ENCODE measurements at places on chromosomes 12 and 14. TPM values are rescaled to one million over a fixed set of nuclear protein-coding genes. Genes with fewer than 3 reads are reported as not detected.

TSPAN11 gene
- total RNA-seq: 2.6 TPM

NFE2 gene
- total RNA-seq: 0.42 TPM

KRT81 gene
- not detected for total RNA-seq

PTPRB gene
- total RNA-seq: 36.8 TPM

KCNH3 gene
- 0.40 TPM for total RNA-seq

WNT1 gene
- 0.29 TPM for total RNA-seq

RITA1 gene
- total RNA-seq: 27.5 TPM

HELB gene
- total RNA-seq: 2.7 TPM

ACOT6 gene
- not detected for total RNA-seq

IL23A gene
- total RNA-seq: 0.69 TPM

BICD1 gene
- 16.3 TPM for total RNA-seq

OAS1 gene
- total RNA-seq: 4.7 TPM

- no peak for DNase-seq
Measured at GRCh38 chr12:4015225-4016091, 142.3 kb upstream of the PARP11 start.

- DNase-seq: no peak
Measured at GRCh38 chr14:98293576-98293975, 978.4 kb downstream of the BCL11B start.

DNA sequence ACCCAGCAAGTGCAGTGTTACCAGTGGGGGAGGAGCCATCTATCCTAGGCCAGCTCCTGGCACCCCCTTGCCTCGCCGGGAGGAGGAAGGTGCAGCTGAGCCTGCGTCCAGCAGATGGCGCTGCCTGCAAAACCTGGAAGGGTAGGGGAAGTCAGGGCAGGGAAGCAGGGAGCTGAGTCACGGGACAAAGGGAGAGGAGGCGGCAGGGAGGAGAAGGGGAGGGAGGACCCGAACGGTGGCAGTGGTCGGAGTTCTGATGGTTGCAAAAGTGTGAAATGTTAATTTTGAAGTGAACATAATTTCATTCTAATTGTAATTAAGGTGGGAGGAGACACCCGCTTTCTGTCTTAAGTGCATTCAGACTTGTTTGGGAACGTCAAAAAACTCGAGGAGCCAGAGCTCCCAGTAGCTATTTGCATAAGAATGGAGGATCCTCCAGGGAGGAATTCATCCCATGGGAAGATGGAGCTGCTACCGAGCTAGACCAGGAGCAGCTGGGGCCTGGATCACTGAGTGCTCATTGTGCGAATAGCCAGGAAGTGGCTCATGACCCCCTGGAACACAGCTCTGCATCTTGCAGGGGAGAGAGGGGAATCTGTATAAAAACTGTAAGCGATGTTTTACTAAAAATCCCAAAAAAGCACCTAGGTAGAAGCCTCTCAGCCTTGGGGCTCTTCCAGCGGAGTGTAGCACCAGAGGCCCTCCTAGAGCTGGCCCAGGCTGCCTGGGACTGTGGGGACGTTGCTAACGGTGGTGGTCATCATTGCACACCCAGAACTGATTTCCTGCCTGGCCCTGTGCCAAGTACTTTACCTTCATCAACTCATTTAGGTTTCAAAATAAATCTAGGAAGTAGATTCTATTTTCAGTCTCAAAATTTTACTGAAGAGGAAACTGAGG is 59.5 kb downstream of the EMP1 start:
- DNase-seq: peak; percentile 92

DNA sequence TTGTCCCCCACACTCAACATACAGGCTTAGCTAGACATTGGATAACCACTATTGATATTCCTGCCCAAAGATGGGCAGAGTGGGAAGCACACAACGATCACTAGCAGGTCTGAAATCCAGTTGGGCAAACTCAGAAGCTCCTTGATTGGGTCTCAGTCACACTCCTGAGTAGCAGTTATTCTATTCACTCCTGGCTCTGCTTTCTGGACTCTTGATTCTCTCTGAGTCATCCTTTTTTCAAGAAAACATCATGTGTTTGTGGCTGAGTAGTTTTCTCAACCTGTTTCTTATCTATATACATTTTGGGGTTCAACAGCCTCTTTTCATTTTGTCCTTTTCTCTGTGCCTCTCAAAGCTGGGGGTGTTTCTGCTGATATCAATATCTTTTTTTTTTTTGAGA is 46.0 kb upstream of the MANSC4 start:
- DNase-seq: no peak

DNA sequence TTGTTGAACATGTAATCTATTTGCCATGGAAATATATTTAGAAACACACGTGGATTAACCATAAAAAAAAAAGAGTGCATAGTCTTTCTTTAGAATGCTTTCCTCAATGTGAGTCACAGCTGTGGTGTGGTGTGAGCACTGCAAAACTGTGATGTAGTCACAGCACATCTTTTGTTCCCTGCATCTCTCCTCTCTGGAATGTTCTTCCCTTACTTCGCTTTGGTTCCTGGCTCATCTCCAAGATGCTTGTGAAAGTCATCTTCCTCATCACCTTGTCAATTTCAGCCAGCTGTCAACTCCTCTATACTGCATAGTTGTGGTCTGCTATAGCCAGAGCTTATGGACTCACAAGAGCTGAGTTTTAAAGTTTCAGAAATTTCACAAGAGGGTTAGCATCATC is 60.2 kb downstream of the STAB2 start:
- no peak for DNase-seq

DNA sequence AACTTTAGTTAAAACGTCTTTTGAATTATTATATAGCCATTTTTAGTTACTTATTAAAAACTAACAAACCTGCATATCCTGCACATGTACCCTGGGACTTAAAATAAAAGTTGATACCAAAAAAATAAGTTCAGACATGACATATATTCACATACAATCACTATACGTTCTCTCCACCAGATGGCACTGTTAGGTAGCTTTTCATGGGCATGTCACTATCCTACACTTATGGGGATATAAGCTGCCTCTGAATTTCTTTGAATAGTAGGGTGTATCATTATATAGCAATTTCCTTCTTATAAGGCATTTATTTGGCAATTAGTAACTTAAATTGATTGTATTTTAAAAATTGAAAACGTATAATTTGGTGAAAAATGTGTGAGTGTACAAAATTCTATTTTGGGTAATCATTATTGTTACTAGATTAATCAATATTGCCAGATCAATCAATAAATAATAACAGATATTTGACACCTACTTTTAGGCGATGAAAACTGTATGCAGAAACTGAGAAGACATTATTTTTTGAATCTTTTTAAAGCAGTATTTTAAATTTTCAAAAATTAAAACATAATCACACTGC is 31.8 kb upstream of the OR10A7 start:
- DNase-seq: no peak

DNA sequence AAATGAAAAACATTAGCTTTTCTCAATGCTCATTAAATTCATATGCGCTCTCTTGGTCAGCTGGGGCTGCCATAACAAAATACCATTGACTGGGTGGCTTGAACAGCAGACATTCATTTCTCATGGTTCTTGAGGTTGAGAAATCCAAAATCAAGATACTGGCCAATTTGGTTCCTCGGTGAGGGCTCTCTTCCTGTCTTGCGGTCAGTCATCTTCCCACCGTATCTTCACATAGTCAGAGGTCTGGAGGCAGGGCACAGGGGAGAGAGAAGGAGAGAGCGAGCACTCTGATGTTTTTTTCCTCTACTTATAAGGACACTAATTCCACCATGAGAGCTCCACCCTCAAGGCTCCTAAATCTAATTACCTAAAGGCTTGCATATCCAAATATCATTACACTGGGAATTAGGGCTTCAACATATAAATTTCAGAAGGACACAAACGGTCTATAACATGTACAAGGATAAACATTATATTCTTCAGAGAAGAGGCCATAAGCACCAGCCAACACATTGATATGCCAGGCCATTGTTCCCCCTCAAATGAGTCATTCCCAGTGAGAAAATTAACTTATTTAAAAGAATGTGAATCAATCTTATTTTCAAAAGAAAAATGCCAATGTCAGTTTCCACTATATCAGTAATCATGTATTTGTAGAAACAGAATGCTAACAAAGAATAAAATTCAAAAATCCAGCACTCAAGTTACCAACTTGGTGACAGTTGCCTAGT is 152.2 kb downstream of the BTG1 start:
- no peak for DNase-seq

- no peak for DNase-seq
Measured at GRCh38 chr12:85390266-85390665, 110.2 kb downstream of the ALX1 start.

- peak; percentile 90 for DNase-seq
Measured at GRCh38 chr12:32877601-32878459, 18.7 kb downstream of the PKP2 start.

GRCh38 chr12:117571321-117571720 is 209.9 kb upstream of the NOS1 start:
- no peak for DNase-seq

DNA sequence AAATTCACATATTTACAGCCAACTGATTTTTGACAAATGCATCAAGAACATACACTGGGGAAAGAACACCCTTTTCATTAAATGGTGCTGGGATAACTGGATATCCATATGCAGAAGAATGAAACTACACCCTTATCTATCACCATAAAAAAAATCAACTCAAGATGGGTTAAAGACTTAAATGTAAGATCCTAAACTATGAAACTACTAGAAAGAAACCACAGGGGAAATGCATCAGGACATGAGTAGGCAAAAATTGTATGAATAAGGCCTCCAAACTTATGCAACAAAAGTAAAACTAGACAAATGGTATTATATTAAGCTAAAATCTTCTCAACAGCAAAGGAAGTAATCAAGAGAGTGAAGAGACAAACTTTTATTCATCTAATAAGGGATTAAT is 242.6 kb downstream of the CPNE8 start:
- no peak for DNase-seq

GRCh38 chr12:90543374-90543773 is 411.6 kb downstream of the CCER1 start:
- DNase-seq: no peak

- DNase-seq: no peak
Measured at GRCh38 chr14:65501328-65501727, 88.8 kb downstream of the FUT8 start.

- DNase-seq: no peak
Measured at GRCh38 chr14:50924843-50925242, 19.4 kb downstream of the PYGL start.

DNA sequence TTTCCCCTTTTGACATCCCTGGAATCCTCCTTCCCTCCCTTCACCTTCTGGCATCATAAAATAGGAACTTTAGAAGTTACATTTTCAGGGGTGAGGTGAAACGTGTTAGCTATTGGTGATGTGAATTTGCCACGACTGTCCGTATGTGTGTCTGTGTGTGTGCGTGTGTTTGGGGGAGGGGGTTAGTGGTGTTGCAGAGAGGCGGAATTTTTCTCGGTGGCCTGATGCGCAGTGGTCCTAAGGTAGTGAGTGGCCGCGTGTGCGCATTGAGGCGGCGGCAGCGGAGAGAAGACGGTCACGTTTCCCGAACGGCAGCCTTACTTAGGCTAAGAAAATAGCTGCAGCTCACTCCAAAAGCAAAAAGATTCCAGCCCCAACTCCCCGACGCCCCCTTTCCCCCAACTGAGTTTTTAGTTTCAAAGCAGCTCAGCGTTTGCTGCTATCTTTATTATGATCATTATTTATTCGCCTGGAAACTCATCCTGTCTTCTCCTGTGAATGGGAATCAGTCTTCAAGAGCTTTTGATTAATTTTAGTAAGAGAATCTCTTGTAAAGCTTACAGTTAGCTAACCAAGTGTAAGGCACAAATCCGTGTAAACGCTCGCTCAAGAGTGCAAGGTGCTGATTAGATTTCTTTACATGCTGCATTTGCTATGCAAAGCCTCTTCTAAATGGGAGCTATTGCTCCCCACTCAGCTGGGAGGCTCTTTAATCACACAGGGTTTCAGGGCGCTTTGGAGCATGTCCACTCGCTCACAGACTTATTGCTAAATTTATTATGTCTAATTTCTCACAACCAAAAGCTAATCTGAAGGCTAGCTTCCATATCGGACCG is 4.7 kb downstream of the FLRT2 start:
- no peak for DNase-seq

DNA sequence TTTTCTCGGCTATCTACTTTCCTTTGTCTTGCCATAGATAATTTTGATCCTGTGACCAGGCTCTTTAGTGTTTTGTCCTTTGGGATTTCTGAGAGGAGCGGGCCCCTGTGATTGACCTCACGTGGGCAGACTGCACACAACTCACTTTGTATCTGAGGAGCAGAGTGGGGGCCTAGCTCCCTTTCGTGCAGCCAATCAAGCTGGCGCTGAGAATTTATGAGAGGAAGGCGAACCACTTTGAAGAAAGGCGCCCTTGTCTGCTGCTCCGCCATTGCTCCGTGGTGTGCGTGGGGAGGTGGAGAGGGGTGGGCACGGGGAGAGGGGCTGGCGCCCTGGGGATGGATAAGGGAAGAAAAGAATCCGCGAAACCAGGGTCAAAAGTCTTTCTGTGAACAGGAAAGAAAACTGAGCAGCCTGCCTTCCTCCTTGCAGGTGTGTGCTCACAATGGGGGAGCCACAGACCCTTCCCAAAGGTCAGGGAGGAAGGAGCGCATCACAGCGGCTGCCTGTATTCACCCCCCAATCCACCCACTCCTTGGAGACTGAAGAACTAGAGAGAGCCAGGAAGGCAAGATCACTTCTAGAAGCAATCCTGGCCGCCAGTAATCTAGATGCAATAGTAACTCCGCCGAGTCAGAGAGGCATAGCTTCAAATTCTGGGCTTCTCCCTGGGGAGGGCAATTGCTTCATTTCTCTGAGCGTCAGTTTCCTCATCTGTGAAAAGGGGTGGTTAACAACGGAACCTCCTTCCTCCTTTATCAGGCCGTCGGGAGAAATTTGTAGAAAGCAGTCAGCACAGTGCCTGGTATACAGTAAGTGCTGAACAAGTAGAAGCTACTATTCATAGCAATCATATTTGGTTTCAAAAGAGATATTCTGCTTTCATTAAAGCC is 24.9 kb upstream of the MED13L start:
- DNase-seq: no peak

All from heart left ventricle (tissue), 16 donors.